Activated CD4-positive, alpha-beta T cell treated with anti-CD3 and anti-CD28 coated beads, Interleukin-2, amount 10 ng/mL, durations not matched to agents 24 days and 14 days (primary cell): ENCODE measurements at places on chromosomes 3 and 15. TPM values are rescaled to one million over a fixed set of nuclear protein-coding genes. Genes with fewer than 3 reads are reported as not detected.
A peak's percentile ranks its signal among the peaks of the same experiment; 100 is the strongest.

GRCh38 chr3:73502609-73503583, 121.8 kb downstream of the PDZRN3 start:
- H3K4me1 ChIP-seq = no peaks in the 10 kb centered on the region
- H3K4me3 ChIP-seq = no peak overlapping the region
- peak; percentile 80 for DNase-seq

DNA sequence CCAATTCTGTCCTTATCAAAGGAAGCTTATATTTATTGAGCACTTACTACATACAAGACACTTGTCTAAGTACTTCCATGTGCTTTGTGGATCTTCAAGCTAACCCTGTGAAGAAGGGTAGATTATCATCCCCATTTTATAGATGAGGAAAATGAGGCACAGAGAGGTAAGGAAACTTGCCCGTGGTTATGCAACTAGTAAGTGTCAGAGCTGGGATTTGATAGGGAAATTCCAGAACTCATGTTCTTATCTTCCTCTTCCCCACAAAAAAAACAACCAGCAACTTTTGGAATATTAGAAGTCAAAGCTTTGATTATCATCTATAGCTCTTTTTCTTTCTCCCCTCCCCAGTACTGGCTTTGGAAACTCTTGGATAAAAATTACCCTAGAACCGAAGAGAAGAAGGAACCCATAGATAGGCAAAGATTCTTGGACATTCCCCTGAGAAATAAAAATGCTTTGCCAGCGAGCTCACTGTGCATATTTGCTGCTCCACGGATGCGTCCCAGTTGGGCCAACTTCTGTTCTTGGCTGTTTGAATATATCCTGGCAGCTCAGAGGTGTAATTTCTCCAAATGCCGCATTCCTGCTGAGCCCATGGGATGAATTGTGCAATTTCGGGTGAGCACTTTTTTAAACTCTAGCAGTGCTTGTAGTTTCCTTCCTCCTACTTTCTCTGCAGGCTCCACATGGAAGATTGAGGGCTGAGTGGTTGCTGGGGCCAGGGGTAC, 591.5 kb upstream of the CFAP20DC start:
- H3K27me3 ChIP-seq = peaks cover 18% of the 10 kb centered on the region
- H3K36me3 ChIP-seq = no peaks in the 10 kb centered on the region
- H3K4me3 ChIP-seq = no peak overlapping the region
- no peak overlapping the region for H3K27ac ChIP-seq
- no peaks in the 10 kb centered on the region for H3K4me1 ChIP-seq
- no peak for DNase-seq

DNA sequence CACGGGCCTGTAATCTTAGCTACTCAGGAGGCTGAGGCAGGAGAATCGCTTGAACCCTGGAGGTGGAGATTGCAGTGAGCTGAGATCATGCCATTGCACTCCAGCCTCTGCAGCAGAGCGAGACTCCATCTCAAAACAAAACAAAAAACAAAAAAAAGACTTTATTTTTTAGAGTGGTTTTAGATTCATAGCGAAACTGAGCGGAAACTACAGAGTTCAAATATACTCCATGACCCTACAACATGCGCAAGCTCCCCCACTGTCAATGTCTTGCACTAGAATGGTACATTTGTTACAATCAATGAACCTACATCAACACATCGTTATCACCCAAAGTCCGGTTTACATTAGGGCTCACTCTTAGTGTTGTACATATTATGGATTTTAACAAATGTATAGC, 2.2 kb upstream of the CRTAP start:
- peaks cover 18% of the 10 kb centered on the region for H3K4me1 ChIP-seq
- no peak for DNase-seq
- H3K4me3 ChIP-seq = no peak overlapping the region
- H3K27ac ChIP-seq = peak overlapping the region; percentile 66
- no peaks in the 10 kb centered on the region for H3K36me3 ChIP-seq

DNA sequence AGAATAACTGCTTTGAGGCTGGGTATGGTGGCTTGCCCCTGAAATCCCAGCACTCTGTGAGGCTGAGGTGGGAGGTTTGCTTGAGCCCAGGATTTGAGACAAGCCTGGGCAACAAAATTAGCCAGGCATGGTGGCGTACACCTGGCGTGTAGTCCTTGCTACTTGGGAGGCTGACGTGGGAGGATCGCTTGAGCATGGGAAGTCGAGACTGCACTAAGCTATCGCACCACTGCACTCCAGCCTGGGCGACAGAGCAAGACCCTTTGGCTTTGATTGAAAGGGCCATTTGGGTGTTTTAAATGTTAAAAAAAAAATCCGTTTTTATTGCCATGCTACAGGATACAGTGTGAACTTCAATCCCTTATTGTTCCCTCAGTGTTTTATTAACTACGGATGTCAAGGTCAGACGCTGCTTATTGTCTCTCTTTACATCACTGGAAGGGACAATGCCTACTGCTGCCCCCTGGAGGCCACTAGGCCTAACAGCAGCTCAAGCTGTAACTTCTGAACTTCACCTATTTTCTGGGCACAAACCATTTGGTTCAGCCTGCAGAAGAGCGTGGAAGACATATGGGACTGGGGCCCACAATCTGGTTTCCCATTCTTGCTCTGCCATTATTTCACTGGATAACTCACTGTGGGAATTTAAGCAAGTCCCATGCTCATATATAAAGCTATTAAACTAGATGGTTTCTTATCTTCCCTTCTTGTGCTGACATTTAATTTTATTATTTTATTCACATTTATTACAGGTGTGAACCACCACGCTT, 15.3 kb upstream of the IREB2 start:
- H3K4me1 ChIP-seq = peaks cover 18% of the 10 kb centered on the region
- H3K27me3 ChIP-seq = peaks cover 13% of the 10 kb centered on the region
- H3K4me3 ChIP-seq = no peak overlapping the region
- H3K36me3 ChIP-seq = no peaks in the 10 kb centered on the region

GRCh38 chr3:33645060-33645647, 72.9 kb downstream of the CLASP2 start:
- H3K4me1 ChIP-seq = peaks cover 6% of the 10 kb centered on the region
- H3K27me3 ChIP-seq = no peaks in the 10 kb centered on the region
- no peak overlapping the region for H3K27ac ChIP-seq
- H3K4me3 ChIP-seq = peak overlapping the region; percentile 68

DNA sequence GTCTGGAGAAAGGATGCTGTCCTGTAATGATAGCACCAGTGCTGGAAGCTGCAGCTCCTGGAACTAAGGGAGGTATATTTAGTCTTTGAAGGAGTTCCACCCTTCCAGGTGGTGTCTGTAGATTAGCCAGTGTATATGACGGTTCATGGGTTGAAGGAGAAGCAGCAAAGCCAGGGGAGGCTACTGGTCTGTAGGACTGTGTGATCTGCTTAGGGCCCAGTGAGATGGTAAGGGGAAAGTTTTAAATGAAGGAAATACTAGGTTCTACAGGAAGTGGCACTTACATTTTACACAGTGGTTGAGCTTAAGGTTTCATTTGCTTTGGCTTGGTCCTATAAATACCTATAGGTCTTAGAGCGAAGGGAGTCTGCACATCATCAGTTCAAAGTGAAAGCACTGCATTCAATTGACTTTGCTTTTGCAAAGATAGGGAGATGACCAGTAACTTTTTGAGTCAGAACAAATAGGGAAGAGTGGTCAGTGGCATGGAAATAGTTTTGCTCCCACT, 5.6 kb downstream of the SLC25A38 start:
- peaks cover 56% of the 10 kb centered on the region for H3K36me3 ChIP-seq
- peak overlapping the region; percentile 38 for H3K27ac ChIP-seq
- peaks cover 57% of the 10 kb centered on the region for H3K4me1 ChIP-seq
- H3K27me3 ChIP-seq = no peaks in the 10 kb centered on the region

DNA sequence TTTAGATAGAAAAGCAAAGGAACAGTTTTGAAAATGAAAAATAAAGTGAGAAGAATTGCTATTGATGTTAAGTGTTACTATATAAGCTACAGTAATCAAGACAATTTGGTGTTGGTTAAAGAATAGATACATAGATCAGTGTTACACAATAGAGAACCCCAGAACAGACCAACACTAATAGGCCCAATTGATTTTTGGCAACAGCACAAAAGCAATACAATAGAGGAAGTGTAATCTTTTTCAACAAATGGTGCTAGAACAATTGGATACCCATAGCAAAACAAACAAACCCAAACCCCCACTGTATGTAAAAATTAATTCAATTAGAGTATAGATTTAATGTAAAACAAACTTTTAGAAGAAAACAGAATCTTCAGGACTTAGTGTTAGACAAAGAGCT, 61.8 kb downstream of the ATP11B start:
- peaks cover 4% of the 10 kb centered on the region for H3K4me1 ChIP-seq
- peaks cover 43% of the 10 kb centered on the region for H3K36me3 ChIP-seq
- DNase-seq = no peak
- H3K27me3 ChIP-seq = no peaks in the 10 kb centered on the region
- H3K4me3 ChIP-seq = no peak overlapping the region

- no peak overlapping the region for H3K27ac ChIP-seq
- H3K27me3 ChIP-seq = no peaks in the 10 kb centered on the region
- H3K4me3 ChIP-seq = no peak overlapping the region
- peaks cover 44% of the 10 kb centered on the region for H3K36me3 ChIP-seq
- DNase-seq = no peak
- no peaks in the 10 kb centered on the region for H3K4me1 ChIP-seq
These were observed 83.8 kb downstream of the XRN1 start for GRCh38 chr3:142363936-142364467.

GRCh38 chr3:143563786-143564185, 284.5 kb downstream of the SLC9A9 start:
- H3K4me1 ChIP-seq = no peaks in the 10 kb centered on the region
- H3K4me3 ChIP-seq = no peak overlapping the region
- no peaks in the 10 kb centered on the region for H3K27me3 ChIP-seq
- H3K36me3 ChIP-seq = no peaks in the 10 kb centered on the region
- no peak for DNase-seq

- H3K4me3 ChIP-seq = no peak overlapping the region
- peaks cover 12% of the 10 kb centered on the region for H3K27me3 ChIP-seq
- no peak for DNase-seq
These were observed 3.9 kb upstream of the CHSY1 start for GRCh38 chr15:101255615-101256241.

- H3K27me3 ChIP-seq = peaks cover 30% of the 10 kb centered on the region
- H3K36me3 ChIP-seq = no peaks in the 10 kb centered on the region
- H3K4me3 ChIP-seq = no peak overlapping the region
These were observed 60.4 kb upstream of the SPPL2A start for GRCh38 chr15:50825946-50826345.

The PPP2R3A gene
- 0.28 and 0.49 TPM in 2 replicates for total RNA-seq

The RETNLB gene
- not detected in 2 replicates for total RNA-seq

The OR4F6 gene
- total RNA-seq = not detected in 2 replicates

The UPK1B gene
- total RNA-seq = not detected in 2 replicates

The HTR3D gene
- total RNA-seq = not detected in 2 replicates
